ENCODE measurements at places on chromosomes 4 and X.

GRCh38 chr4:114658179-114658578, 59.6 kb downstream of the UGT8 start:
- DNase-seq = no peak

GRCh38 chr4:107213410-107213809, 177.3 kb upstream of the DKK2 start:
- no peak for DNase-seq

GRCh38 chrX:81195712-81196111, 6.0 kb downstream of the HMGN5 start:
- DNase-seq = peak; percentile 51

DNA sequence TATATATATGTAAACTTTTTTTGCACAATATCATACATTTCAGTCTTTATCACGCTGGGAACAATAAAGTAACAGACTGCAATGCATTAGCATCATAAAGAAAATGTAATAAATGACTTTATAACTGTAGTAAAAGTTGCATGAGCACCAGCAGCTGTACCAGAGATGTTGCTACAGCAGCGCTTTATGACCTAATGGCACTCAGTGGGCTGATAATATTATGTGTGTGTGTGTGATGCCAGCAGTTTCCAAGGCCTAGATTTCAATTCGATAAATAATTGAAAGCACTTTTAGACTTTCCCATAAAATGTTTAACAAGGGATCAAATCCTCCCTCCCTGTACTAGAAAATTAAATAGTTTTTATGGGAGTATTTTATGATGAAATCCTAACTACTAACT, 367.6 kb upstream of the AGA start:
- DNase-seq = no peak

DNA sequence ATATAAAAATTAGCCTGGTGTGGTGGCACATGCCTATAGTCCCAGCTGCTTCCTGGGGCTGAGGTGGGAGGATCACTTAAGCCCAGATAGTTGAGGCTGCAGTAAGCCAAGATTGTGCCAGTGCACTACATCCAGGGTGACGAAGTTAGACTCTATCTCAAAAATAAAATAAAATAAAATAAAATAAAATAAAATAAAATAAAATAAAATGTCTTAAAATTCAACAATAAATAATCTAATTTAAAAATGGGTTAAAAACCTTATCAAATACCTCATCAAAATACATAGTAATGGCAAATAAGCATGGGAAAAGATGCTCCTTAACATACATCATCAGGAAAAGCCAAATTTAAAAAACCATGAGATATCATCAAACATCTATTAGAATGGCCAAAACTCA, 760.2 kb upstream of the AGA start:
- no peak for DNase-seq

GRCh38 chr4:80333121-80333520, 2.4 kb upstream of the CFAP299 start:
- DNase-seq = no peak

- DNase-seq = no peak
Measured at GRCh38 chrX:45134775-45135174, 65.9 kb downstream of the DIPK2B start.

GRCh38 chr4:14428125-14428524, 574.2 kb upstream of the CPEB2 start:
- no peak for DNase-seq

GRCh38 chrX:38038501-38038900, 32.1 kb downstream of the SYTL5 start:
- no peak for DNase-seq

DNA sequence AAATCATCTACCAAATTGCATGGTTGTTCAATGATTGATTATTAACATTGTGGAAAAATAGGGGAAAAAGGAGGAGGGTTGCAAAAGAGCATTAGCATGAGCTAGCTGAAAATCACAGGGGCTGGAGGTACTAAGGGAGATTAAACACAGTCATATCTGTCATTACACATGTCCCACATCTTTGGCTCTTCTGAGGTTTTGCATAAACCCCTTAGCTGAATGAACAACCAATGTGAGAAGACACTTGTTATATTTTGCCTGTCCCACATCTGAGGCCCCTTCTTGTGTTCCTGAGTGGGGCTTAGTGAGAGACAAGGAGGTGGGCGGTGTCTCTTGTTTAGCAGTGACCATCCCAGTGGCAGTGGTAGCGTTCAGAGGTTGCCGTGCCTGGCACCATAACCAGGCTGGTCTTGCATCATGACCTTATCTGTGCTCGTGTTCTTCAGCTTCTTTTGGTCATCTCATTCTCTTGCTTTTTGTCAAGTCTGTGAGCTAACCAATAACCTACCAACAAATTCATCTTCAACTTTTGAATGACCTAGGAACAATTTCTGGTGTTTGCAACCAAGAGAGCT, 95.6 kb downstream of the MID1IP1 start:
- DNase-seq = no peak

GRCh38 chrX:55488593-55489313, 895 bp downstream of the USP51 start:
- DNase-seq = peak; percentile 42

DNA sequence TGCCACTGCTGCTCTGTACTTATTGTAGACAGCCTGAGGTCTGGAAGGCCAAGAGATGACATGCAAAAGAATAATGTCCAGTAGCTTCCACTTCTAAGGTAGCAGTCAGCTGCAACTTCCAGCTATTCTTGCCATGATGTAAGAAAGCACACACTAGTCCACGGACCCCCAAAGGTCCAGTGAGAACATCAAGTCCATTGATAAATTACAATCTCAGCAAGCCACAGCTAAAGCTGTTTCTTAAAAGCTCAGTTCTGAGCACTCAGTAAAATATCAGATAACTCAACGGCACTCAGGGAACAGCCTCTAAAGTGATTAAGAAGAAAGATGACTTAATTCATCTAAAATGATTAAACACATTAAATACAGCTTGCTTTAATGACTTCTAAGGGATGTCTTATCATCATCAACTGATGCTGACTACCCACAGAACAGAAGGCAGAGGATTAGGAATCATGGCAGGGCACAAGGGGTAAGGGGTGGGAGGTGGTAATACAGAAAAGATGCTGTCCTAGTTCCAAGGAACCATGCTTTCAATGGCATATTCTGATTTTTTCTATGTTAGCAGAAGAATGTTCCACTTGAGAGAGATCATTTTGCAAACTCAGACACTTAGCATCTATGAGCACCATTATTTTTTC, 99.1 kb upstream of the CBR4 start:
- DNase-seq = no peak

DNA sequence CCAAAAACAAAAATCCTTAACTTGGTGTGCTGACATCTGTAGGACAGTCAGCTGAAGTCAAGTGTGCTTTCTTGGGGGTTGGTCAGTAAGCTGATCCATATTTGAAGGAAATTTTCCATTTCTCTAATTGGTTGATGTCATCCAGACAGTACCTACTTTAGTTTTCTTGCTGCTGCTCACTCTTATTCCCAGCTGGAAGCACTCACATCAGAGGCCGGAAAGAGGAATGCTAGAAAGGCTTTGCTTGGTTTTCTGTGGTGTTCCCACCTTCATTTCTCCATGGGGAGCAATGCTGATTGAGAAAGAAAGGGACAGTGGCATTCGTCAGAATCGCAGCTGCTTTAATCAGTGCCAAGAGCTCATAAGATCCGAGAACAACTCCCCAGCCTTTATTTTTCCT, 227.0 kb downstream of the C4orf33 start:
- no peak for DNase-seq

Data from T-helper 9 cell (primary cell).